ENCODE measurements at places on chromosomes 5 and 9.

DNA sequence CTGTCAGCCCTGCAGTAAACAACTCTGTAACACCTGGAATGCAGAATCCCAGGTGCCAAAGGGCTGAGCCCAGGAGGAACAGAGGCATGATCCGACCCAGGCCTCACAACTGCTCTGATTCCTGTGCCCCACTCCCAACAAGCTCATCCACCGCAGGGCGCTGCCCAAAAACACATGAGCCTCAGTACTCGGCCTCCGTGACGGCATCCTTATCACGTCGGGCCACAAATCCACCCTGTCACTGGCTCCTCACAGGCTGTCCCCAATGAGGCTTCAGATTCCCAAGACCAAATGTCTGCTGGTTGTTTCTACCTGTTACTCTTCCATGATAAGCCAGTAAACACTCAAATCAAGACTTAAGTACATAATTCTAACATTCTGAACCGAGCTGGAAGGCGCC is 15.2 kb downstream of the QSOX2 start:
- no peak for DNase-seq

DNA sequence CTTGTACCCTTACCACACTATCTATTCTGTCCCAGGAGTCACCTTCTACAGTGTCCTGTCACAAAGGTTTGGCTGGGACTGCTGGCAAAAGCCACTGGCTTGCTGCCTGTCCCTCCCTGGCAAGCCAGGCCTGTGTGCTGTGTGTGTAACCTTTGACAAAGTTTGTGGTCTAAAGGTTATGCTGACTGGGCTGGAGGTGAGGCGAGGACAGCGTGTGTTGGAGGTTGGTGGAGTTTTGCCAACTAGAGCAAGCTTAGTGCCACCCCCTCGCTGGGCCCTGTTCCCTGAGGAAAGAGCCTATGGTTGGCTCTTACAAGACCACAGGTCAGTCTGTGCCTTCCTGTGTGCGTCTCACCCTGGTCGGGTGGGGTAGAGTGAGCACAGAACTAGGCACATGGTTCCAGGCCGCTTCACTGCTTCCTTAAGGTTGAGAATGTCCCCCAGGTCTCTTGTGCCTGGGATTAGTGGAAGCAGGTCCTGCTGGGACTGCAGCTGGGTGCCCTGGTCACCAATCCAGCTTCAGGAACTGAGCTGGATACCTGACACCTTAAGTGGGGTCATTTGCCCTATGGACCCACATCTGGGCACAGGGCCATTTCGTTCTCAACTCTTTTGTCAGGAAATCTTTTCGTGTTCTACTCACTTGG is 152.2 kb downstream of the GADD45G start:
- DNase-seq, result no peak

DNA sequence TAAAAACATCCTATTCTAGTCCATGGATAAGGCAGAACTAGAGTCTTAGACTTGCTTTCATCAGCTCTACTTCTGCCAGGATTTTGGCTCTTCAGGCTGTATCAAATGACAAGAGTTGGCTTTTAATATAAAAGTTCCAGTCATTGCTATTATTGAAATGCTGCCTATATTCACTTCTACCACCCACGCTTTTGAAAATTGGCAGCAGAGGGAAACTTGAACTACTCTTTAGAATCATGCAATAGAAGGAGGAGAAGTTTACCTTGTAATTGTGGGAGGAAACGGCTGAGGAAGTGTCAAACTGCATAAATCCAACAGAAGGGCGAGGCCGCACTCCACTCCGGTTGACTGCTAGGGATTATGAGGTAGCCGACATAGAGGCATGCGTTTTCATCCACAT is 122.6 kb upstream of the BASP1 start:
- no peak for DNase-seq

DNA sequence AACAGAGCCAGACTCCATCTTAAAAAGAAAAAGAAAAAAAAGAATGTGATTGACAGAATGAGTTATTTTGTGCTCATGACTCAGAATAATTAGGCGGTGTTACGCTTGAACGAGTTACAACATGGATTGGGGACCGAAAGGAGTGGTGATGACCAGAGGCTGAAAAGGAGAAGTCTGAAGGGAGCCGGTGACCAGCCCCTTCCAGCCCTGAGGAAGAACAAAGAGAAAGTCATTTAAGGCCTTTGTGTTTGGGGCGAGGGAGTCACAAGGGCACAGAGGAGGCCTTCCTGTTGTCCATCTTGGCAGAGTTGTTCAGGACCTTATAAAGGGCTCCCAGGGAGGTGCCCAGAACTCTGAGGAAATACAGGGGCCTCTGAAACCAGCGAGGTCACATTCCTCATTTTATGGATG is 131.6 kb downstream of the GOLPH3 start:
- DNase-seq, result no peak

- peak; percentile 18 for DNase-seq
Measured at GRCh38 chr9:38622288-38622674, 1.9 kb upstream of the ANKRD18A start.

- DNase-seq, result peak; percentile 72
Measured at GRCh38 chr5:172106511-172107356, 81.3 kb downstream of the STK10 start.

- no peak for DNase-seq
Measured at GRCh38 chr9:127133739-127134167, 11.3 kb upstream of the ANGPTL2 start.

DNA sequence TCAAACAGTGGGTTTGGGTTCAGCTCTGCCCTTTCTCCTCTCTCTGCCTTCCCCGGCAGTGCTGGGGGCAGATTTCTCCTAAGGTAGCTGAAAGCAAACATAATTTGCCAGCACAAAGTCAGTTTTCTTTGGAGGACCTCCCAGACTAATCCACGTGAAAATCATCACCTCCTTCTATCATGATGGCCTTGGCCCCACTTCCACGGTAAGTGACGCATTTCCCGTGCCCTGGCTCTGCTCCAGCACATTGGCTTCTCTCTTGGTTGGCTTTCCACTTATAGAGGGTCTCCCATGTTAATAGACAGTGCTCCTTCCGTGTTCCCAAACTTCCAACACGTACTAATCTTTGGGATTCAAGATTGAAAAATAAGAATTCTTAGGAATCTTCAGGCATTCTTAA is 74.1 kb upstream of the TRIO start:
- no peak for DNase-seq

GRCh38 chr5:36744773-36745589 is 131.6 kb upstream of the NIPBL start:
- DNase-seq, result peak; percentile 28

GRCh38 chr5:1213508-1214162 is 11.5 kb upstream of the SLC6A18 start:
- DNase-seq, result no peak

DNA sequence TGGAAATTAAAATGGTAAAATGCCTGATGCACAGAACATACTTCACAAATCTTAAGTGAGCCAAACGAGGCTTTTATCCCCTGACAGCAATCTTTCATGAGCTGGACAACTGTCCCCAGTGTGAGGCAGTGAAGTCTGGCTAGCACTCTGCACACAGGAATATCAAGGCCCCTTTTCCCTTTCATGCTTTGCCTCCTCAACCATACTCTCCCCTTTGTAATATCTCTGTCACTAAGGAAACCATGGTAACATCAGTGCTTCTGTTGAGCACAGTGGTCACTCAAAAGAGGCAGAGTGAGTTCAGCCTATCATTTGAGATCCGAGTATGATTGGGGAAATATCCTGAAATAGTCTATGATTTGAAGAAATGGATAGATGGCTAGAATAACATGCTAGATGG is 318.3 kb downstream of the ENC1 start:
- no peak for DNase-seq

DNA sequence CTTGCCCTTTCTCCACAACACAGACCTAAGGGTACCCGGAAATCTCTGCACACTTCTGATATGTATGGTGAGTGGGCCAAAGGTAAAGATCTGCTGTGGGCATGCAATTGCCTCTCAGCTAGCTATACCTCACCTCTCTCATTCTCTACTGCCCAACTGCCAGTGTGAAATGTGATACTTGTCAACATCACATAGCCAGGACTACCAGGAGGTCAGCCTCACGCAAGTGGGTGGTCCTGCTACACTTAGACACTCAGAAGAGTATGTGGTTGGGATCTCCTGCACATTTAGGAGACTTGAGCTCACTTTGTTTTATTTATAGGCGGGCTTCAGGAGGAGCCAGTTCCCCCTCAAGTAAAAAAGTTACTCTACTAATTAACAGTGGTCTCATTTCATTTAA is 88.0 kb upstream of the MAN2A1 start:
- no peak for DNase-seq

DNA sequence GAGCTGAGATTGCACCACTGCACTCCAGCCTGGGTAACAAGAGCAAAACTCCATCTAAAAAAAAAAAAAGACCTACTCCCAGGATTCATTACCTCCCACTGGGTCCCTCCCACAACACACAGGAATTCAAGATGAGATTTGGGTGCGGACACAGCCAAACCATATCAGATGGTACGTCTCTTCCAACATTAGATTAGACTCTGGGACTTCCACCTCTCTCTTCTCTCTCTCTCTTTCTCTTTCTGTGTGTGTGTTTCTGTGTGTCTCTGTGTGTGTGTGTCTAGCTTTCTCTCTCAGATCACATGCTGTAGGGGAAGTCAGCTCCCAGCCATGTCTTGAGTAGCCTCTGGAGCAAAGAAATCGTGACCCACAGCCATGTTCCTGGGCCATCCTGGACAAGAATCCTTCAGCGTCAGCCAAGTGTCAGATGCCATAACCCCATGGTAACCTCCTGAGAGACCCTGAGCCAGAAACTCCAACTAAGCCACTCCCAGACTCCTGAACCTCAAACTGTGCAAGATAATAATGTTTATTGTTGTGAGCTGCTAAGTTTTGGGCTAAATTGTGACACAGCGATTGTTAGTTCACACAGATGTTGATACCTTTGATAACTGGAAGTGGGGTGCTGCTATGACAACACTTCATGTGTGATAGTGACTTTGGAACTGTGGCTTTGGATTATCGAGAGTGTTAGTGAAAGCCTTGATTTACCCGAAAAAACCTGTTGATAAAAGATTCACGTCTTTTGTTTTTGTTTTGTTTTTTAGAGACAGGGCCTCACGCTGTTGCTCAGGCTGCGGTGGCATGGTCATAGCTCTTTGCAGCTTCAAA is 4.1 kb upstream of the CMBL start:
- no peak for DNase-seq

- no peak for DNase-seq
Measured at GRCh38 chr5:14258840-14259239, 115.7 kb downstream of the TRIO start.
